Ecto neural progenitor cell (in vitro differentiated cells): ENCODE measurements at places on chromosomes 5 and 9.

GRCh38 chr5:163612358-163613149 is 107.1 kb downstream of the MAT2B start:
- no peak for DNase-seq

DNA sequence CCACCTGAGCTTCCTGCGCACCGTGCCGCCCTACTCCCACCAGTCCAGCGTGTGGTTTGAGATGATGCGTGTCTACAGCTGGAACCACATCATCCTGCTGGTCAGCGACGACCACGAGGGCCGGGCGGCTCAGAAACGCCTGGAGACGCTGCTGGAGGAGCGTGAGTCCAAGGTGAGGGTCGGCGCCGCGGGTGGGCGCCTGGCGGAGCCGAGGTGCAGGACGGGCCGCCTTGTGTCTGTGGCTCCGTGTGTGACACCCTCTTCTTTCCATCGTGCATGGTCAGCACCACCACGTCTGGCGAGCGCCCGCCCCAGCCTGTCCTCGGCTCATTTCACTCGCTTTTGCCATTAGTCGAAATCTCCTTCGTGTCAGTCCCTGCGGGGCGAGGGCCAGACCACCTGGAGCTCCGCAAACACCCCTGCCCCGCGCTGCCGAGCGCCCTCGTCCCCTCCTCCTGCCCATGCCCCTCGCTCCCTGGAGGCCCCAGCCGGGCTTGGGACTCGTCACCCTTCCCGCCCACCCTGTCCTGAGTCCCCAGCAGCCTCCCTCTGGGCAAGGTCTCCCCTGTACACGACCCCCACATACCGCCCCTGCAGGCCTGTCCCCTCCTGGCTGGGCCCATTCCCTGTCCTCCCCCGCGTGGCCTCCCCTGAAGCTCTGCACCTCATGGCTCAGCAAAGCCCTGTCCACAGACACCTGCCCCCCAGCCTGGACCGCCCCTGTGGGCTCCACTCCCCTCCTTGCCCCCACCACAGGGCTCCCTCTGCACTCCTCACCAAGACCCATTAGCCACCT is 7.0 kb downstream of the GRIN1 start:
- no peak for DNase-seq

DNA sequence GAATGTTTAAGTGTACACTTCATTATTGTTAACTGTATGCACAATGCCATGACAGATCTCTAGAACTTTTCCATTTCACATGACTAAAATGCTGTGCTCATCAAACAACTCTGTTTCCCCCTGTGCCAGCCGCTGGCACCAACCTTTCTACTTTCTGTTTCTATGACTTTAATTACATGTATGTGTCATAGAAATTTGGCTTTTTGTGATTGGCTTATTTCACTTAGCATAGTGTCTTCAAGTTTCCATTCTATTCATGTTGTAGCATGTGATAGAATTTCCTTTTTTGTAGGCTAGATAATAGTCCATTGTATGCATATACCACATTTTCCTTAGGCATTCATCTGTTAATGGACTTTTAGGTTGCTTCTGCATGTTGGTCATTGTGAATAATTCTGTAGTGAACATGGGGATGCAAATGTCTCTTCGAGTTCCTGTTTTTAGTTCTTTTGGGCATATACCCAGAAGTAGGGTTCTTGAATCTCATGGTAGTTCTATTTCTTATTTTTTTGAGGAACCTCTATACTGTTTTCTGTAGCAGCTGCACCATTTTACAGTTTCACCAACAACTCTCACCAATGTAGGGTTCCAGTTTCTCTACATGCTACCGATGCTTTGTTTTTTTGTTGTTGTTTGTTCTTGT is 184.4 kb upstream of the DMRT1 start:
- no peak for DNase-seq

DNA sequence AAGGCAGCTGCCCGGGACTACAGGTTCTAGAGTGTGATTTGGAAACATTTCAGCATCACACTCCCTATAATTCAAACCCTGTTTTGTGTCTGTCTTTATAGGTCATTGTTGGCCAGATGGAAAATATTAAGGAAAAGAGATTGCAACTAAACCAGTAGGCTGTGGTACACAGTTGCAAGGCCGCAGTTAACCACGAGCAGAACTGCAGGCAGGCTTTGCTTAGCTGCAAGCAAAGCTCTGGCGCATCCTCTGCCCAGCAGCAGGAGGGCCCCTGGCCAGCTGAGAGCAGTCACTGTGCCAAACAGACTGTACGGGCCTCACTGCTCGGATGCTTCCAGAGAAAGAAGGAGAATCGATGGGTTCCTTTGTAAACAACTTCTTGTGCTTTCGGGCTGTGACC is 204.5 kb downstream of the DENND1A start:
- DNase-seq = no peak

DNA sequence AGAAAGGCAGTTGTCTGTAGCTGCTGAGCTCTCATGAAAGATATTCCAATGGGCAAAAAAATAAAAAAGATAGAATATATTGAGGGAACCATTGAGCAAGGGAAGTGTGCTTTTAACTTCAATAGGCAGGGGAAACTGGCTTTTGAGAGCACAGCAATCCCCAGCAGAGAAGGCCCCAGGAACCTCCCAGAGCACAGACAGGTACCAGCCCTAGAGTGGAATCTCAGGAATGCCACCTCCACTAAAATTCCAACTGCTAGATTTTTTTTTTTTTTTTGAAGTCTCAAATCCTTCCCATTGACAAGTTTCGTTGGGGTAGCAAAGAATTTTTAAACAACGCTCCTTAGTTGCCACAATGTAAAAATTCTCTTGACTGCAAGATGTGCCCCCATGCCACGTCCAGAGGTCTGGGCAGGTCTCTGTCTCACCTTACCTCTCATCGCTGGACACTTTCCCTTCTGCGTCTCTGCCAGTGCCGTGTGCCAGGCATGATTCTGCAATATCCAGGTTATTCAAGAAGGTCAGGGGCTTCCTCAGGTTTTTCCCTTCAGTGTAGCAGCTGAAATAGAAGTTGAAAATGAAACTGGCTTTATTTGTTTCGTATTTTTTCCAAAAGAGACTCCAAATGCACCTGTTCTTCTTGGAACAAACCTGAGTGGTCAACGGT is 64.2 kb upstream of the IRX1 start:
- peak; percentile 32 for DNase-seq

DNA sequence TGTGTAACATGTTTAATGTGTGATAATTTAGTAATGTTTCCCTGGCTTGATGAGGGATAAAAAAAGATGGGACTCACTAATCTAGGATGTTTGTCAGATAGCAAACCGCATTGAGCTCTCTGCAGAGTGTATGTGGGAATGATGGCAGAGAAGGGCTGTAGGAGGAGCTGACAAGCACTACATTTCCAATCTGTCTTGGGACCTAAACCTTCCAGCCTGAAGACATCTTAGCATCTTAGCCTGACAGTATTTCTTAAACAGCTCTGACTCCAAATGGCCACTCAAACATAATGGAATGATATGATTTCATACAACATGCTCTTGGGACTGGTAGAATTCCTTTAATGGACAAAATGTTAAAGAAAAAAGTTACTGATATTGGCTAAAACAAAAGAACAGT is 116.7 kb downstream of the PPP2R2B start:
- DNase-seq = no peak

GRCh38 chr5:149164731-149165130 is 23.4 kb downstream of the ABLIM3 start:
- no peak for DNase-seq

- no peak for DNase-seq
Measured at GRCh38 chr9:113955076-113955752, 79.1 kb downstream of the ZNF618 start.

- no peak for DNase-seq
Measured at GRCh38 chr5:115360046-115360685, 63.7 kb upstream of the CCDC112 start.
